ENCODE measurements at places on chromosomes 5 and 9.

- DNase-seq, result no peak
Observed at GRCh38 chr5:180640611-180640860, 8.9 kb downstream of the FLT4 start.

DNA sequence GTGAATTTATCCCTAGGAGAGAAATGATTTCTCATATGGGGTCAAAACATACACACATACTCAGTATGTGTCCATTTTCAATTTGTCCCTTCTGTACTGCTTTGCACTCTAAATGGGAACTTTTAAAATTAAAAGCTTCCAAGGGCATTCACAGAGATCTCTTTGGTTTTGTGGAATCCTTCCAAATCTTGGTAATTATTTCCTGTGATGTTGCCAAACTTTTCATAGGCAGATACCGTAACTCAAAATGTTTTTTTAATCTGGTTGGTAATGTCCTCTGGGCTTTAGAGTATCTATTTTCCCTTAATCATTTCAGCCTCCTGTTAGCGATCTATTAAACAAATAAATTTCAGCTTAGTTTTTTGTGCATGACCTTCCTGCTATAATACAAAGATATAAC, 282.4 kb downstream of the ARHGEF28 start:
- DNase-seq, result no peak

DNA sequence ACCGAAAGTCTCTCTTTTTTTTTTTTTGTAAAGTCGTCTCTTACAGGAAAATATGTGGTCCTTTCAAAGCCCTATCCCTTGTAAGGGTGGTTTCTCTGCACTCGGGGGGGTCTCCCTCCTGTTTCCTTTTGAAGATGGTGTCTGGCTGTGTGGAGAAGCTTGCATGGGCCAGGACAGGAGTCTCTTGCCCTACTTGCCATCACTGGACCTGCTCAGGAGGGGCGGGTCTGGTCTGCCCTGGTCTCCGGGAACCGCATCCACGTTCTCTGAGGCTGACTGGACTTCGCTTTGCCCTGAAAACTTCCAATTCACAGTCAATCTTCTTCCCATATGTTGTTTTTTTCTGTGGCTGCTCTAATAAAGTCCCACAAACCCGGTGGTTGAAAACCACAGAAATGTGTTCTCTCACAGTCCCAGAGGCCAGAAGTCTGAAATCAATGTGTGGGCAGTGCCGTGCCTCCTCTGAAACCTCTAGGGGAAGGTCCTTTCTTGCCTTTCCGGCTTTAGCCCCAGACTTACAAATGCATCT, 92.9 kb upstream of the IER5L start:
- DNase-seq, result no peak

GRCh38 chr5:92559331-92559730, 1021.7 kb downstream of the NR2F1-AS1 start:
- DNase-seq, result no peak

GRCh38 chr9:112091810-112092209, 83.3 kb downstream of the SUSD1 start:
- no peak for DNase-seq

- no peak for DNase-seq
Observed at GRCh38 chr5:135214897-135215616, 181.0 kb upstream of the PITX1 start.

GRCh38 chr5:1762121-1762882, 37.3 kb downstream of the MRPL36 start:
- no peak for DNase-seq

DNA sequence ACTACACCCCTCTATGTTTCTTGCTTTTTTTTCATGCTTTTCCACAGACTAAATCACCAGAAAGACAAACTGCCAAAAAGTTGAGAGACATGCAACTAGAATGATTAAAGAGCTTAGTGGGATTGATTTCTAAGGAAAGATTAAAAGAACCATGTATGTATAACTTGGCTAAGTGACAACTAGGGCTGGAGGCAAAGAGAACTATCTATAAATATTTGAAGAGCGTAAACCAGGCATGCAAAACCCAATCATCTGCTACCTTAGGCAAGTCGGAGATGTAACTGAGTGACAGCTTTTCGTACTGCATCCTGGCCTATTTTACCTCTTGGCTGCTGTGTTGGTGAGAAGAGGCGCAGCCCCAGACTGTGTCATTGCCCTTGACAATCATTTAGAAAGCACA, 121.0 kb upstream of the TLX3 start:
- no peak for DNase-seq

- no peak for DNase-seq
Observed at GRCh38 chr9:27473111-27473529, 51.0 kb upstream of the IFNK start.

DNA sequence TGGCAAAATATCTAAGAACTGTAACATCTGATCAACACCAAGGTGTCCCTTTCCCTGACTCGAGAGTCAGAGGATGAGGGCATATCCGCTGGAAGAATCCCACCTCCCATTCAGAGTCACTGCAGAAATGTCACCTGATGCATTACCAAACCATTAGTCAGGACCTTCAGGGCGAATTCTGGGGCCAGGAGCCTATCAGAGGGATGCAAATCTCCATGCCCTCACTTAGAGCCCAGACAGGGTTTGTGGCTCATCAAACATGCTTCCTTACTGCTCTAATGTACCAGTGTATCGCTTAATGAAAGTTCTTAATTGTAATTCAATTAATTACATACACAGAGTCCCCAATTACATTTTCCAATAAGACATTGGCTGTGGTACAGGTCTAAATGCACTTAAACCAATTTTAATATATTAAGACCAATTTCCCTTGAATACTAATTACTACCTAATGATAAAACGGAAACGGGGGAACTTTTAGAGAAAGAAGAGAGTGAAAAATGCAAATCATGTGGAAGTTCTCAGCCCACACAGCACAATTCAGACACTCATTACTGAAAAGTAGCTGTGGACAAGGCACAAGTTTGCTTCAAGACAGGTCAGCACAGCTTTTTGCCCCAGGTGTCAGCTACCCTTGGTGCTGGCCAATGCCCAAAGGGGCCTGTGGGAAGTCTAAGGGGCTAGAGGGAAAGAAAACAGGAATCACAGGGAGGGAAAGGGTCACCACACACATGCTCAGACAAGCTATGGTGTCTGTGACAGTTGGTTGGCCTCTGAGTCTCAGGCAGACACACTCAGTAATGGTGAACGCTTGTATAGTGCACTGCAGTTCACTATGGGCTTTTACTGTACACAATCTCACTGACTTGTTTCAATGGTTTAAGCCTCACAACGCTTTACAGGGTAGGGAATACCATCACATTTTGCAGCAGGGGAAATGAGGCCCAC, 211.6 kb downstream of the MAPKAP1 start:
- no peak for DNase-seq

DNA sequence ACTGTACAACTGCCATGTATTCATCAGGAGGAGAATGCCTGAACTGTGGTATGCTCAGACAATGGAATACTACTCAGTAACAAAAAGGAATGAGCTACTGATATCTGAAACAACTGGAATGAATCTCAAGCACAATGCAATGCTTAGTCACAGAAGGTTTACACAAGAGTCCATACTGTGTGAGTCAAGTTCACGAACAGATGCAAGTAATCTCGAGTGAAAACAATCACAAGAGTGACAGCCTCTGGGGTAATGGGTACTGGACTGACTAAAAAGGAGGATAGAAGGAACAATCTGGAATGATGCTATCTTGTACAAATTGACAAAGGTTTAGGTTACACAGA, 19.5 kb upstream of the GOLGA1 start:
- DNase-seq, result no peak

- no peak for DNase-seq
Observed at GRCh38 chr9:107158321-107158720, 124.8 kb upstream of the RAD23B start.

GRCh38 chr5:150338546-150338945, 19.0 kb upstream of the TCOF1 start:
- DNase-seq, result no peak

- no peak for DNase-seq
Observed at GRCh38 chr5:17346811-17347210, 129.4 kb downstream of the BASP1 start.

DNA sequence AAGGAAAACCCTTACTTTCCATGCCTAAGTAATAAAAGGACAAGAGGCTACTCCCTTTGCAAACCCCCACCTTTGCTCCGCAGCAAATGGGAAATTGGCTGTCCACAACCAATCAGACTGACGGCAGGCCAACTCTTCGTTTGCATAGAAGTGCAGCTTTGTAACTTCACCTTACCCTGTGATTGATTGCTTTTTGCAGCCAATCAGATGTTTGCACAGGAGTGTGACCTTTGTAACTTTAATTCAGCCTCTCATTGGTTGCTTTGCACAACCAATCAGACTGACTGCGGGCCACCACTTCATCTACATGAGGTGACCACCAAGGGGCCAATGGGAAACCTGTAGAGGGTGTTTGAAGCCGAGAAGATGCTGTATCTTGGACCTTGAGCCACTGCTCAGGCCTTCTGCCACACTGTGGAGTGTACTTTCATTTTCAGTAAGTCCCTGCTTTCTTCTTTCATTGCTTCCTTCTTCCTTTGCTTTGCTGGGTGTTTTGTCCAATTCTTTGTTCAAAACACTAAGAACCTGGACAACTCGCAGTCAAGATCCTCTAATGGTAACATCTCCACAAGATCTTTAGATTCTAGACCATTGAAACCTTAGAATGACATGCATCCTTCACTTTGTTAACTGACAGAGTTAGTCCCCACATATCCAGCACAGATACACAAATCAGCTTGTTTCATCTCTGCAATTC, 51.3 kb upstream of the FREM1 start:
- no peak for DNase-seq

DNA sequence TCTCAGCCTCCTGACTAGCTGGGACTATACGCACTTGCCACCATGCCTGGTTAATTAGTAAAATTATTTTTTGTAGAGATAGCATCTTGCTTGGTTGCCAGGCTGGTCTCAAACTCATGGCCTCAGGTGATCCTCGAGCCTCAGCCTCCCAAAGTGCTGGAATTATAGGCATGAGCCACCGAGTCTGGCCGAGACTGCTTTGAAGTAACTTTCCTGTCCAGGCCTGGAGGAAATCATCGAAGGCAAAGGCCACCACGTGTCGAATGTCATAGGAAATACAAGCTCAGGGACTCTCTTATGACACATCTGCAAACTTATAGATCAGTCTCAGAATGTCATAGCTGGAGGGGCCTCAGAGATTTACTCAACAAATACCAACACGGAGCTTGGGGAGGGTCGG, 25.1 kb downstream of the RAPGEF1 start:
- DNase-seq, result no peak

DNA sequence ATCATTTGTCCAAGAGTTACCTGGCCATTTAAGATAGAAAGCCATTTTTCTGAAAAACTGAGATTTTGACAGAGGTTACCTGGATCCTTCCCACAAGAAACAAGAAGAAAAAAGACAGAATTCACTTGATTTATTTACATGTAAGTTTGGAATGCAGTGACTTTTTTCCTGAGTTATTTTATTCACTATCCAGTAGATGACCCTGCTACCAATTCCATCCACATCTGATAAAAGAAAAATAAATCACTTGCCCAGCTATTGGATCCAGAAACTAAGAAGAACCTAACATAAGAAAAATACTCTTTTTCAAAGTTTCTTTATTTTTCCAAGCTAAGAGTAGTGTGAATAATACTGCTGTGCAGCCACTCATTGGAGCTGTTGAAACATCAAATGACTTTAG, 275.2 kb downstream of the CETN3 start:
- no peak for DNase-seq

GRCh38 chr9:5994493-5994892, 20.9 kb downstream of the RANBP6 start:
- no peak for DNase-seq

- DNase-seq, result no peak
Observed at GRCh38 chr5:166358127-166358830, 1933.2 kb upstream of the WWC1 start.

GRCh38 chr5:7367780-7368179, 28.2 kb upstream of the ADCY2 start:
- DNase-seq, result no peak

- DNase-seq, result no peak
Observed at GRCh38 chr5:108749128-108749861, 1.6 kb downstream of the FER start.

GRCh38 chr5:6849316-6850105, 136.3 kb downstream of the TENT4A start:
- DNase-seq, result no peak

GRCh38 chr9:98602839-98603500, 105.8 kb downstream of the GABBR2 start:
- no peak for DNase-seq

GRCh38 chr9:3971391-3972082, 328.3 kb downstream of the GLIS3 start:
- no peak for DNase-seq

DNA sequence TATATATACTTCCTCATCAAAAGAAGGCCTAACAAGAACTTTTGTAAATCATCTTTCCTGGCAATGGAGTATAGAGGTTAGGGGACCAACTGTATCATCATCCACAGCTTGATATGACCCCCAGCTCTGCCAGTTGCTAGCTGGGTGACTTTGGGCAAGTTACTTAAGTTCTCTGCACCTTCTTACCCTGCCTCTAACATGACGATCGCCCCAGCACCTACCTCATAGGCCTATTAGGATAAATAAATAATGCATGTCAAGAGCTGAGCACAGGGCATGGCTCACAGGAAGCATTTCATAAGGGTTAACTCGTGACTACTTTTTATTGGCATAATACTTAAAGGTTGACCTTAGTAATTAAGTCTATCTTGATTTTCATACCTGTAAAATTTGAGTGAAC, 29.4 kb upstream of the FGF1 start:
- DNase-seq, result no peak

- no peak for DNase-seq
Observed at GRCh38 chr5:152736906-152737305, 331.8 kb upstream of the NMUR2 start.

DNA sequence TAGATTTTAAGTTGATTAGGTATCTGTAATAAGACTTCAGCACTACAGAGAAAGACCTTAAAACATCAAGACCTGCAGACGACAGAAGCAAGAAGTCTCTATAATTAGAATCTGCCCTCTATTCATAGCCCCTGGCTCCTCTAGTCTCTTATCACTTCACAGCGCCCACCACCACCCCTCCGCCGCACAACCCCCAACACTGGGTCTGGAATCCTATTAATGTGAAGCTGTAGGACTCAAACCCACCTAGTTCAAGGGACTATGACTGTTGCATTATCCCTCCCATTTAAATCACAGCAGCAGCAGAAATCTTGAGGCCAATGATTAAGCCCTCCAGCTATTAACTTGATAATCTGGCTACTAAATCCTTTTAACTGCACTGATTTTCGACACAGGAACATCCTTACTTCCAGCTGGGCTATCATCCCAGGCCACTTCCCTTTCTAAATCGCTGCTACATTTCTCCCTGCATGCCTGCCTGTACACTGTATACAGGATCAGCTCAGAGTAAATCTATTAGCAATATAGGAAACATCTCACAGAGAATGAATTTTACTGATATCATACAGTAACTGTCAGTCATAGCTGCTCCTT, 159.5 kb upstream of the GRAMD2B start:
- DNase-seq, result no peak

DNA sequence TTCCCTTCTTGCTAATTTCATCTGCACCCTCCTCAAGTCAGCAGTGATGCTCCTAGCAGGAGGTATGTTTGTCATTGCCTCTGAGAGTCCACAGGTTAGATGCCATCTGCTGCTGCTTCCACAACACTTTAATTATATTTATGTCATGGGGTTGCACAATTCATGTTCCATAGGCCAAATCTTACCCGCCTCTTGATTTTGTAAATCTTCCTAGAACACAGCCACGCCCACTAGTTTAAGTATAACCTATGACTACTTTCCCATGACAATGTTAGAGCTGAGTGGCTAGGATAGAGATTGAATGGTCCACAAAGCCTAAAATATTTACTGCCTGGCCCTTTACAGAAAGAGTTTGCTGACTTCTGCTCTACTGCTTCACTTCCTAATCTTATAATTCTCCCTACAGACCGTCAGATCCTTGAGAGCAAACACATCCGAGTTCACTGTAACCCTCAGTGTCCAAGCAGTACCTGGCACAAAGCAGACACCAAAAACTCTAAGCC, 21.1 kb downstream of the LIFR start:
- DNase-seq, result no peak

All from CD4-positive, alpha-beta T cell (primary cell).